Right forelimb (tissue), 1 donor: ENCODE measurements at places on chromosomes 6 and 20.

DNA sequence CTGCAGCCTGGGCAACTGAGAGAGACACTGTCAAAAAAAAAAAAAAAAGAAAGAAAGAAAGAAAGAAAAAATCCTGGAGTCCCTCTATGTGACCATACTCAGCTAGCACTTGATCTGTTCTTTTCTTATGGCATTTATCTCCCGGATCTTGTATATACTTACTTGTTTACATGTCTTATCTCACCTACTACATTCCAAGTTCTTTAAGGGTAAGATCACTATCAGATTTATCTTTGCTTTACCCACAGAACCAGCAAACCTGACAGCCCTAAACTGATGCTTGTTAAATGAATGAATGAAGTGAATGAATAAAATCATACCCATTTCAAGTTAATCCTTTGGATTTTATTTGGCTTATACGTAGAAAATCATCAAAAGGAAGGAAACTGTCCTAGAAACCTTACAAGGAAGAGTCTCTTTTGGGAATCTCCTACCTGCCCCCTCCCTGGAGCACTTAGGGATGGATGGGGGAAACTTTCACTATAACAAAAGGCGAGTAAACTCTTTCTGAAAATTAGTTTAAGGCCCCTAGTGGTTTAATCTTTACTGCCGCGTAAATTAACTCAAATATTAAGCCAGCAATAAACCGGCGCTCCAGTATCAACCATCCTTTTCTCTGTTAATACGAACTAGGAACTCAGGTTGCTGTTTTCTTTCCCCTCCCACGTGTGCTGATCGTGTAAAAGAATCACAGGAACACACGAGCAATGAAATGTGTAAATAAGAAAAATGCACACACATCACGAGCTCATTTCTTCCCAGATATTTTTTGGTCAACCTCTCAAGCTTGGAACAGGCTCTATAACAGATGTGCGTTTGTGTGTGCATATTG lies 1.3 kb upstream of the UTRN start:
- DNase-seq, result no peak

GRCh38 chr20:21618759-21619416 lies 86.6 kb upstream of the PAX1 start:
- DNase-seq, result no peak

- no peak for DNase-seq
These were observed 32.3 kb upstream of the SLC22A23 start for GRCh38 chr6:3489027-3489757.

- no peak for DNase-seq
These were observed 37.0 kb upstream of the GCLC start for GRCh38 chr6:53581856-53582255.

- DNase-seq, result no peak
These were observed 155.5 kb upstream of the SIM1 start for GRCh38 chr6:100620085-100620840.

DNA sequence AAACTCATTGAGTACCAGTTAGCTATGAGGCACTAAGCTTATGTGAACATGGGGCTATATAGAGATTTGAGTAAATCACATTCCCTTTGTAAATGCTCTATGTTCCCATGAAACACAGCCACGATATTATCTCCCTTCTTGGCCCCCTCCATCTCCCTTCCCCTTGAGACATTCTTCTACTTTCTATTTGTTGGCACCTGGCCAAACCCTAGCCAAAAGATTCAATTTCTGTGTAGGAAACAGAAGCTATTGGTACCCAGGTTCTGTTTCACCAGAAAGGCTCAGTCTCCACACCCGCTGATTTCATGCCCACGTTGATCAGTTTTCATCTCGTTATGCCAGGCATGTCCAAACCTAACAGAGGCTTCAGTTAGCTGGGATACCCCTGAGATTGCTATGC lies 145.5 kb upstream of the LAMP5 start:
- no peak for DNase-seq
